Activated naive CD4-positive, alpha-beta T cell treated with anti-CD3 and anti-CD28 coated beads for 36 hours (primary cell): ENCODE measurements at places on chromosomes 12 and 14. TPM values are rescaled to one million over a fixed set of nuclear protein-coding genes. Genes with fewer than 3 reads are reported as not detected.

DNA sequence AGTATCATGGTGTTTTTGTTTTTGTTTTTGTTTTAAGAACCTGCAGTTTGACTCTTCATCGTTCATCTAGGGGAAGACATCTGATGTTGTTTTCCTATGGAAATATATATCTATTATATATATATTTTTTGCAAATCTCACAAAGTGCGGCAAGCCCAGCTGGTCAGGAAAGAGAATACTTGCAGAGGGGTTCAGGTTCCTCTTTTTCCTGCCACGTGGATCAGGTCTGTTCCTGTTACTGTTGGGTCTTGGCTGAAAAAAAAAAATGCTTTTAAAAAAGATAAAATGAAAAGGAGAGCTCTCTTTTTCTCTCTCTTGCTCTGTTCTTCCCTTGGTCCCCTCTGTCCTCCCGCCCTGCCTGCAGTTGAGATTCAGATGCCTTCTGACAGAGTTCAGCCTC, 179.4 kb upstream of the BCL2L14 start:
- H3K4me3 ChIP-seq, result no peak overlapping the region
- no peak for DNase-seq
- peaks cover 52% of the 10 kb centered on the region for H3K36me3 ChIP-seq
- H3K4me1 ChIP-seq, result peaks cover 19% of the 10 kb centered on the region

GRCh38 chr14:29486132-29486531, 441.5 kb downstream of the PRKD1 start:
- H3K27me3 ChIP-seq, result no peaks in the 10 kb centered on the region
- H3K4me3 ChIP-seq, result no peak overlapping the region
- no peak overlapping the region for H3K27ac ChIP-seq
- no peaks in the 10 kb centered on the region for H3K4me1 ChIP-seq

- no peak overlapping the region for H3K27ac ChIP-seq
- peaks cover 3% of the 10 kb centered on the region for H3K27me3 ChIP-seq
- H3K4me1 ChIP-seq, result no peaks in the 10 kb centered on the region
Measured at GRCh38 chr12:114371733-114372132, 34.2 kb downstream of the TBX5 start.

DNA sequence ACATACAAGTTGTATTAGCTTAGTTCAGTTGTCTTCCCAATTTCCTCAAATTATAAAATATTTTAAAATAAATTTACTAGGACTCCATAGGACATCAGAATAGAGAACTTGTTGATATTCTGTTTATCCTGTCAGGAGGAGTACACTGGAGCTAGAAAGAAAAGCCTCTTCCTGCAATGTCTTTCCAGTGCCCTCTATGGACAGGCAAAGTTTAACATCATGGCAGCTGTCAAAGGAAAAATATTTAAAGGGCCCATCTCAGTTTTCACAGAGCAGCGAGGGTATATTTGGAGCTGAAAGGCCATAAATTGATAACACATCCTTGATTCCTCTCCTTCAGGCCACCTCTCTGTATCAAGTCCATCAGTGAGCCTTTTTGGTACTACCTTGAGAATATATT, 19.0 kb downstream of the DIP2B start:
- no peak overlapping the region for H3K27ac ChIP-seq
- H3K27me3 ChIP-seq, result no peaks in the 10 kb centered on the region
- H3K36me3 ChIP-seq, result peaks cover 15% of the 10 kb centered on the region
- DNase-seq, result no peak

- H3K27ac ChIP-seq, result no peak overlapping the region
- no peak for DNase-seq
- peaks cover 3% of the 10 kb centered on the region for H3K27me3 ChIP-seq
- no peaks in the 10 kb centered on the region for H3K36me3 ChIP-seq
- H3K4me1 ChIP-seq, result no peaks in the 10 kb centered on the region
Measured at GRCh38 chr12:101021911-101022388, 188.1 kb downstream of the SLC5A8 start.

Gene C12orf56
- total RNA-seq, result not detected

DNA sequence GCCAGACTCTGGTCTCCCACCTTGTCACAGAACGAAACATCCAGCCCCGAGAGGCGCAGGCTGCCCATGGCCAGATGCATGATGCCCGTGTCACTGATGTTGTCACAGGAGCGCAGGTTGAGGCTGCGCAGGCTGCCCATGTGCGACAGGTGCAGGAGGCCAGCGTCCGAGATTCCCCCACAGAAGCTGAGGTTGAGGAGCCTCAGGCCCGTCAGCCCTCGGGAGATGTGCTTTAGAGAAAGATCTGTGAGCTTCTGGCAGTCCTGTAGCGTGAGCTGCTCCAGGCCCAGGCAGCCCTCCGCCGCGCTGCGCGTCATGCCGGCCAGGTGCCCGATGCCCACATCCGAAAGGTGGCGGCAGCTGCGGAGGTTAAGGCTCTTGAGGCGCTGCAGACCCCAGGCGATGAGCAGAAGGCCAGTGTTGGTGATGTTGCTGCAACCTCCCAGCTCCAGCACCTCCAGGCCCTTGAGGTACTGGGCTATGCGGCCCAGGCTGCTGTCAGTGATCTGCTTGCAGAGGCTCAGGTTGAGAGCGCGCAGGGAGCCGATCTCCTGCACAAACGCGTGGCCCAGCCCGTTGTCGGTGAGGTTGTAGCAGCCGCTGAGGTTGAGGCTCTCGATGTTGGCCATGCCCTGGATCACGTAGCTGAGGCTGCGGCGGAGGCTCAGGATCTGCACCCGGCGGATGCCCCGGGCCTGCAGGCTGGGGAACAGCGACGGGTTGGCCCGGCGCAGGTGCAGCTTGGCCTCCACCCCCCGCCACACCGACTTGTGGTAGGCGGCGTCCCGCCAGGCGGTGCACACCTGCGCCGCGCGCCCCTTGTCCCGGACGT, 991 bp downstream of the FBXL14 start:
- H3K27me3 ChIP-seq, result no peaks in the 10 kb centered on the region
- H3K36me3 ChIP-seq, result peaks cover 11% of the 10 kb centered on the region
- H3K27ac ChIP-seq, result peak overlapping the region; percentile 88
- H3K4me3 ChIP-seq, result peak overlapping the region; percentile 94
- H3K4me1 ChIP-seq, result peaks cover 48% of the 10 kb centered on the region
- DNase-seq, result peak; percentile 53

DNA sequence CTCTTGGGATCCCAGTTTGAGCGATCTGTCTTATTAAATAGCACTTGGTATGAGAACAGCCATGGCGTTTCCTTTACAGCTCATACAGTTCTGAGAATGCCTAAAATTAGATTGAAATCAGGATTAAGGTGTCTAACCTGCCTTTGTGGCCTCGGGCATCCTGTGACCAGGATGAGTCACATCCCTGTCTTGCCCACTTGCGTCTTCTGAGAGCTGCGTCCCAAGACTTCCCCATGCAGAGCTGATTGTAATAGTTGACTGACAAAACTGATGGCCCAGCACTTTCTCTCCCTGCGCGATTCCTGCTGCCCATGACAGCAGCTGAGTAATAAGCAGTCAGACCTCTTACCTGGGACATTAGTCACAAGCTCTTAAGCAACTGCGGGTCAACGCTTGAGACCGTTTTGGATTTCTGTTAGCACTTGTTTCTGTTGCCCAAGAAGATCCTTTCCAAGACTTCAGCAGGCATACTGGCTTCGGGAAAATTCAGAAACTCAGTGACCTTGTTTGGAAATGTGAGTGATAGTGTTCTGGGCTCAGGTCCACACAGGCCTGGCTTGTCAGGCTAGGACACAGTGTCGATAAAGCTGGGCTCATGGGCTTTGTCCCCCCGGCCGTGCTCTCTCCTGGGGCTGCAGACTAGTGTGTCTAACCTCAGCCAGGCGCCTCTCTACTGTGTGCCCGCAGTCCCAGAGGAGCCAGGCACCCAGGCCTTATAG, 169.9 kb upstream of the HIF1A start:
- H3K27me3 ChIP-seq, result no peaks in the 10 kb centered on the region
- peaks cover 84% of the 10 kb centered on the region for H3K4me1 ChIP-seq
- H3K27ac ChIP-seq, result peak overlapping the region; percentile 94
- peaks cover 51% of the 10 kb centered on the region for H3K36me3 ChIP-seq
- H3K4me3 ChIP-seq, result peak overlapping the region; percentile 22

Gene TCL1B
- not detected for total RNA-seq

- H3K4me1 ChIP-seq, result no peaks in the 10 kb centered on the region
- no peak overlapping the region for H3K4me3 ChIP-seq
- H3K36me3 ChIP-seq, result no peaks in the 10 kb centered on the region
- DNase-seq, result no peak
Measured at GRCh38 chr12:62912644-62913043, 22.3 kb downstream of the PPM1H start.

DNA sequence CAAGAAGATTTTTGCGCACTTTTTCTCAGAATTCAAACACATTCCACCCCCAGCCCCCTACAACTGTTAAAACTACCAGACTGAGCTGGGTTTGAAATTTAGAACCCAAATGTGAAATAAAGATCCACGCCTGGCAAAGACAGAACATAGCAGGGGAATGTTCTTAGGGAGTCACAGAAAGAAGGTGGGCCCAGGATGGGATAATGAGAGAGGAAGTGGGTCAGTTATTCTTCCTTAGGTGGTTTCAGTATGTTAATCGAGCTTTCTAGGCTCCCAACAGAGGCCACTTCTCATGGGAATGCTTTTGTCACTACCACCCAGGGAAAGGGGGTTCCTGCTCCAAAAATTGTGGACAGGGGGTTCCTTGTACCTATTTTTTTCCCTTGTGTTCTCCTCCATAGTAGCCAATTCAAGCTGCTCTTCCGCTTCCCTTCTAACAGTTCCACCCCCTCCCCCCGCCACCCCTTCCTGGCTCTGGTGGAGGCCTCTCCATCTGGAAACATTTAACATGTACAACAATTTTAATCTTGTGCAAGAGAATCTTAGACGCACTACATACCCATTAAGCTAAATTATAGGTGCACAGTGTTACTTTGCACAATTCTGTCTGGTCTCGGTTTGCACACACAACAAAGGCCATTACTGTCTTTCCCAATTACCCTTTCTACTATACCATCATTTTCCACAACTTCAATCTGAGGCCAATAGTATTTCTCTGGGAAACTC, 218.1 kb downstream of the MON2 start:
- H3K36me3 ChIP-seq, result no peaks in the 10 kb centered on the region
- DNase-seq, result no peak
- no peaks in the 10 kb centered on the region for H3K4me1 ChIP-seq
- peaks cover 4% of the 10 kb centered on the region for H3K27me3 ChIP-seq
- no peak overlapping the region for H3K4me3 ChIP-seq
- no peak overlapping the region for H3K27ac ChIP-seq

Gene AMHR2
- not detected for total RNA-seq

DNA sequence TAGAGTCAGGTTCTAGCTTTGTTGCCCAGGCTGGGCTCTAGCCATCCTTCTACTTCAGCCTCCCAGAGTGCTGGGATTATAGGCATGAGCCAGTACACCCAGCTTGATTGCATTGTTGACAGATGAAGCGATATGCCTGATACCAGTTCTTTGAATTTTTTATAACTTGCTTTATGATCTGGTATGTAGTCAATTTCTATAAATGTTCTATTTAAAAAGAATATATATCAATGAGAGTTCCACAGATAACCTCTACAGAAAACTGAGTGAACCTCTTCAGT, 99.8 kb downstream of the DIP2B start:
- peaks cover 7% of the 10 kb centered on the region for H3K36me3 ChIP-seq
- H3K4me1 ChIP-seq, result peaks cover 37% of the 10 kb centered on the region
- H3K27me3 ChIP-seq, result no peaks in the 10 kb centered on the region

DNA sequence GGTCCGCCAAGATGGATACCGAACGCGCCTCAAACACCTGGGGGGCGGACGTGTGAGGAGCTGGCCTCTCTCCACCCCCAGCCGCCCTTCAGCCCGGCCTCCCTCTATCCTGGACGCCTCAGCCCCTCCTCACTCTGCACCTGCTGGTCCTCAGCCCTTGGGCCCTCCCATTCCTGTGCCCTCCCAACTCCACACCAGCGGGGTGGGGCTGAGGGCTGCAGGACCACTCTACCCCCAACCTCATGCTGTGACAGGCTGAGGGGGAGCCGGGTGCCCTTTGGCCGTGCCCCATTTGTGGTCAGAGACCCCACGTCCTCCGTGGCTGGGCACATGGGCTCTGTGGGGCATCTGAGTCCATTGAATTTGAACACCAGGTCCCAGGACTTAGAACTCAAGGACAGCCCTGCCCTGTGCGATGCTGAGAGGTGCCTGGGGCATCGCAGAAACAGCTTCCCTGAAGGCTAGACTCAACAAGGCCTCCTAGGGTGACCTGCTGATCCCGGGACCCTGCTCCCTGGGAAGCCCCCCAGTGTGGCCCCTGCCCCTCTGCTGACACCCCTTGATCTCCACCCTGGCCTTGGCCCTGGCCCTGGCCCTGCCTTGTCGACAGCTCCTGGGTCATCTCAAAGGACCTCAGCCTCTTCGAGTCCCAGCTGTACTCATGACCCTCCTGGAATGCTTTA, 82.0 kb upstream of the SFSWAP start:
- peaks cover 3% of the 10 kb centered on the region for H3K4me1 ChIP-seq
- H3K4me3 ChIP-seq, result no peak overlapping the region
- no peak for DNase-seq
- no peaks in the 10 kb centered on the region for H3K36me3 ChIP-seq
- no peaks in the 10 kb centered on the region for H3K27me3 ChIP-seq

- peaks cover 2% of the 10 kb centered on the region for H3K27me3 ChIP-seq
- no peak overlapping the region for H3K27ac ChIP-seq
- peaks cover 5% of the 10 kb centered on the region for H3K4me1 ChIP-seq
Measured at GRCh38 chr14:95024380-95024779, 132.9 kb downstream of the DICER1 start.

DNA sequence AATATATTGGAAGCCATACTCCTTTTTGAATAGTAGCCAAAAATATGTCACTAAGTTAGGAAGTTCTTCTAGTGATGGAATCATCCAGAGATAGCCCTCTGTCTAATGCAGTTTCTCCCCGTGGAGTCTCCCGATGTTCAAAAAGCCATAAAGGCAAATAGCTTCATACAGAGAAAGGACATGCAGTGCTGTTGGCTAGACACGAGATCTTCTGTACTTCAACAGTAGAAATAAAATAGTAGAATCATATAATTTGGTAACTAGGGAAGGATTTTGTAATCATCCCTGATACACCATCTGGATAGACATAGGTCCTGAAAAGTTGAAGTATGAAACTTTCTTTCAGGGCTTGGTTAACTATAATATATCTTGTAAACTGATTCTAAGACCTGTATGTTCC, 27.6 kb downstream of the LRFN5 start:
- no peak overlapping the region for H3K4me3 ChIP-seq
- peaks cover 9% of the 10 kb centered on the region for H3K27me3 ChIP-seq
- no peak for DNase-seq
- H3K4me1 ChIP-seq, result no peaks in the 10 kb centered on the region

- DNase-seq, result no peak
- no peak overlapping the region for H3K27ac ChIP-seq
- H3K4me3 ChIP-seq, result no peak overlapping the region
- H3K4me1 ChIP-seq, result no peaks in the 10 kb centered on the region
Measured at GRCh38 chr12:58416236-58416635, 474.9 kb downstream of the ATP23 start.
